ENCODE measurements at places on chromosomes 4 and X.

DNA sequence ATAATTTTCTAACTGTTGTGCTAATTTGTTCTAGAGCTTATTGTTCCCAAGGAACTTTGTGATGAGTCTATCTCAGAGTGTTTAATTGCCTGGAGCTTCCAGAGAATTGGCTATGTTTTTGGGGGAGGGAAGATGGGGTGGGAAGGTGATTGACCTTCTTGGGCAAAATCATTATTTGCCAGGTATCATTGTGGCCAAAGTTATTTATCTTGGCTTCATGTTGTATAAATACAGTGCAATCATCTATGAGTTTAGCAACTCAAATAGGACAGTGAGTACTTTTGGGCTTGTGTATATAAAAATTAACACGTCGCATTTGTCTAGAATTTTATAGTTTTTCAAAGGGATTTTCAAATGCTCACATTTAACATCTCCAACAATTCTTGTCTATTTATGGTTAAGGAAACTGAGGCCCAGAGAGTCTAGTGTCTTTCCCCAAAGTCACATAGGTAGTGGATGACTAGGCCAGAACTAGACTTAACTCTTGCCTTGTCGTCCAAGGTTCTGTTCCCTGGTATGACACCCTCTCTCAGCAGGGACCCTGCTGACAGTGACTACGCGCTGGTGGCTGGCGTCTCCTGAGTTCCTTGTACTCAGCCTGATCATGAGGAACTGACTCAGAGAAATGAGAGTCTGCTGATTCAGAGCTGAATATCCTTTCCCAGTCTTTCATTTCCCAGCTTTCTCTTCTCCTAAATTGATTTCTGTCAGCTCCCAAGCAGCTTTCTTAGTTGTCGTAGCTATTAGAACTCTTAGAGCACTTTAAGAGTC lies 27.7 kb downstream of the FNIP2 start:
- DNase-seq, result no peak

GRCh38 chrX:15107367-15107988 lies 162.4 kb downstream of the ASB9 start:
- no peak for DNase-seq

GRCh38 chr4:127155116-127155515 lies 477.6 kb upstream of the INTU start:
- DNase-seq, result no peak

GRCh38 chr4:8726344-8726851 lies 133.8 kb downstream of the CPZ start:
- DNase-seq, result no peak

DNA sequence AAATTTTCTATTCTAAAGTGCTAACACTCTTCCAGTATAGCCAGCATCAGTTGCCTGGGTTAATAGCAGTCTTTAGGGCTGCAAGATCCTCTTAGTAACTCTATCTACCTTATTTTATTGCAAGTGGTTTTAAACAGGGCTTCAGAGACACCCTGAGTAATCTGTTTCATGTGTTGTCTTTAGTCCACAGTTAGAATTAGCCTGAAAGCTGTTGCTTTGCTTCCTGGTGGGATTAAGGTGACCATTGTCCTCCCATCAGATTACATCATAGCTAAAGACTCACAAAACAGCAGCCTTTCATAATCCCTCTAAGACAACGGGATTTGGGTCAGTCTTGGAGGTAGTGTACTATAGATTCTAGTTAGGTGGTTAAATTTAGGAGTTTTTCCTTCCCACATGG lies 7.5 kb downstream of the UCHL1 start:
- DNase-seq, result no peak

DNA sequence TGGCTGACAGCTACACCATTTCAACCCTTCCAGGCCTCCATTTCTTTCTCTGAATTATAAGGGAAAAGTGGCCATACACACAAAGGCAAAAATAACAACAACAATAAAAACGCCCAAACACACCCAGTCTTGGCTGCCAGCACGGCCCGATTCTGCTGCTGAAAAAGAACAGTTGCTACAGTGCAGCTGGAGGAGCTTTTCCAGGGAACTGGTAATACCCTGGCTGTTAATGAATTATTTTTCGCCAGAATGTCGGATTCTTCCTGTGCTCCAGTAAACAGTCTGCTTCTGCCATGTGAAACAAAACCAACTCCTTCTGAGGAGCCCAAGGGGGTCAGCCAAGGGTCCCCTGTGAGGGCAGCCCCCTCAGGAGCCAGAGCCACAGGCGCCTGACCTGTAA lies 6.6 kb downstream of the RAI2 start:
- no peak for DNase-seq

DNA sequence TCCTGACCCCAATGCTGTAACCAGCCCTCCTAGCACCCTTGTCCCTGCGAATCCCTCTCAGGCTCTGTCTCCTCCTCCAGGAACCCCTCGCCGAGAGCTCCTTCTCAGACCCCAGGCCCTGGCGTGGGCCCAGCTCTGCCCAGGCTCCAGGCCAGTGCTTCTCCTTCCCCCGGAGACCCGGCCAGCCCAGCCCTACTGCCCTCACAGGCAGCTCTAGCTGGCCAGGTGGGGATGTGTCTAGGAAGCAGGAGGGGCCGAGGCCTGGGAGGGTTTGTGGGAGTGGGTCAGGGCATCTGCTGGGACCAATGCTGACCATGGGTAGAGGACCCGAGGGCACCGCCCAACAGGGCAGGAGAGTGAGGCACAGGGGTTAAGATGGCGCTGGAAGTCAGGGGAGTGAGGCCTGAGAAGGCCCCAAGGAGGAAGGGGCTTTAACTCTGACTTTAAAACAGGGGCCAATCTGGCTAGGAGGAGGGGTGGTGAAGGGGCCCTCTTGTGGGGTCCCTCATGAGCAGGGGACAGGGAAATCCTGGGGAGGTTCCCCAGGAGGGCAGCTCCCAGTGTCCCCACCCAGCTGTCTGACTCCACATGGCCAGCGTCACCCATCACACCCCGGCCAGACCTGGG lies 64.7 kb upstream of the NKX1-1 start:
- DNase-seq, result no peak

GRCh38 chr4:1862055-1862911 lies 6.3 kb upstream of the LETM1 start:
- DNase-seq, result peak; percentile 58

DNA sequence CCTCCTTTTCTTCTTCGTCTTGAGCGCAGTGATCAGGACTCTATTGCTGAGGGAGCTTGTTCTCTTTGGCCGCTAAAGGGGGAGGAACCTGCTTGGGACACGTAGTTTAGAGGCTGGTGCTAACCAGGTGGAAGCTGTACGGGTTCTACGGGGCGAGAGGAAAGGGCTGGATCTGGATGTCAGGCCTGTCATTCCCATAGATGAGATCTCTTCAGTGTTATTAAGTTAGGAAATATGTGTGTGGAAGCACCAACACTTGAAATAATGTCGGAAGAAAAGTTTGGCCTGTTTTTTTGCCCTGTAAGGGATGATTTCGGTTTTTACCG lies 643 bp downstream of the SRP72 start:
- DNase-seq, result peak; percentile 62

GRCh38 chr4:61332693-61333092 lies 132.6 kb downstream of the ADGRL3 start:
- no peak for DNase-seq

DNA sequence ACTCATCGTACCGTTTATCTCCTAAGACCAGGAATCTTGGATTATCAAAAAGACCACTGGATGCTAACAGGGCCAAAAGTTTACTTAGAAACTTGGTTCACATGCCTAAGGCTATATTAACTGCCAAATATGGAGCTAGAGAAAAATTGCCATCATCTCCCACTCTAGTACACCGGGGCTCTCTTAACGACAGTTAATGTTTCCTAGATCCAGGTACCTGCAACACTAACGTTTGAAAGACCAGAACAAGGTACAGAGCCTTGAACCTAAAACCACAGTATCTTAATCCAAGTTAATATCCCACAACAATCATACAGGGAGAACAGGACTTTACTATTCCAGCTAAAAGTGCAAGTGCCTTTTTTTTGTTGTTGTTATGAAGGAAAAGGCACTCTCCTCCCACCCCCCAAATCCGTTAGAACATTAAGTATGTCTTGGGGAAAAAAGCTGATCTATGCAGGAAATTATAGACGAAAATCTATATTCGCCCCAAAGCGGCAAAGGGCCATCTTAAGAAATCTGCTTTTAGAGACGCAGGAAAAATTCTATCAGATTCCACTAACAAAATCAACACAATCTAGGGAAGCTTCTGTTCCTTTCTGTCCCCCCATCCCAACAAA lies 1.3 kb downstream of the G3BP2 start:
- DNase-seq, result no peak

- no peak for DNase-seq
Observed at GRCh38 chrX:7941390-7942042, 14.3 kb upstream of the PNPLA4 start.

DNA sequence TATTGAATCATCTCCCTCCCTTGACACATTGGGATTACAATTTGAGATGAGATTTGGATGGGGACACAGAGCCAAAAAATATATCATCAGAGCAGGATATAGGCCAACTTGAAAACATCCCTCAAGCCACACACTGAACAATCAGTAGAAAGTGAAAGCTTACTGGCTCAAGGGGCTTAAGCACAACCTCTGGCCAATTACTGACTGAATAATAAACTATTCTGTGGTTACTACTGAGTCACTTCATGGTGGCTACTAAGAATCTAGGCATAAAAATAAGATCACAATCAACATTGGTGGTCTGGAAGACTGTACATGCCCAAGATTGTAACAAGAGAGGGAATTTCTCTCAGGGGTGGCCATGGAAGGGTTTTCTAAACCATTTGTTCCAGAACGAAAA lies 27.4 kb upstream of the GPR174 start:
- no peak for DNase-seq
